Fibroblast of mammary gland (primary cell): ENCODE measurements at places on chromosomes 7 and 10.

- no peak for DNase-seq
Observed at GRCh38 chr10:110433740-110434139, 64.0 kb upstream of the DUSP5 start.

GRCh38 chr10:29925771-29926692 is 133.4 kb downstream of the JCAD start:
- no peak for DNase-seq

DNA sequence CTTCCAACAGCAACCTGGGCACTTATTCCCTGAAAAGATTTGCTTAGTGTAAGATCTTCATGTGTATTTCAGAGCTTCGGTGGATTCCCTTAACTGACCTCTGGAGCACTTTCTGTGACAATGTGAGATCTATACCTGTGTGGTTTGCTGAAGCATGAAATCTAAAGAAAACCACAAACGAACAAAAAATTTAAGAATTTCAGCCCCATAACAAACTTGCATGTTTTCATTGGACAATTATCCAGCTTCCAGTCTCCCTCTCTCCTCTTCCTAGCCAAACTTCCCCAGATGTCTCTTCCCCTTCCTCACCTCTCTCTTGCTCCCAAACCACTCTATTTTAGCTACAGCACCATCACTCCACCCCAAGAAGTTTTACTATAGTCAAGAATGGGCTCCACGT is 279.9 kb upstream of the SORCS1 start:
- DNase-seq, result no peak

DNA sequence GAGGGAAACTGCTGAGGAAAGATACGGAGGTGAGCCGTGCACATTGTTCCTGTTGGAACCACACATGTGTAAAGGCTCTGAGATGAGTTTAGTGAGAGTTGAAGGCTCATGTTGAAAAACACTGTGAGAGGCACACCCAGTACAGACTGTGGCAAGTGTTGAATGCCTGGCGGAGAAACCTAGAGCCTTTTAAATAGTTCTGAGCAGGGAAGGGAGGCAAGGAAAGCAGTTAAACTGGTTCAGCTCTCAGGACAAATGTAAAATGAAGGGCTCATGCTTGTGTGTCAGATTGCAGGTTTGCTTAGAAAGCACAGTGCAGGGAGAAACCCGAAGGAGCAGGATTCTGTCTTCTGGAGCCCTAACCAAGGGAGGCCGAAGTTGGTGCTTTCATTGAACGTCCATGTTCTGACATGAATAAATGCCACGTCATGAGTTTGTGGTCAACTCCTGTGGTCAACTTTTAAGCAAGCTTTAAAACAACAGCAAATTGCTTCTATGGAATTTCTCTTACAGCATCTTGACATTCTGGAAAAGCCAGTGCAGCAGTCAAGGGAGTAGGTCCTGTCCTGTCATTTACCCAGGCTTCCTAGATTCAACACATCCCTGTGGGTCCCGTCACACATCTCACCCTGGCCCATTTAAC is 650.9 kb upstream of the GALNT17 start:
- no peak for DNase-seq

DNA sequence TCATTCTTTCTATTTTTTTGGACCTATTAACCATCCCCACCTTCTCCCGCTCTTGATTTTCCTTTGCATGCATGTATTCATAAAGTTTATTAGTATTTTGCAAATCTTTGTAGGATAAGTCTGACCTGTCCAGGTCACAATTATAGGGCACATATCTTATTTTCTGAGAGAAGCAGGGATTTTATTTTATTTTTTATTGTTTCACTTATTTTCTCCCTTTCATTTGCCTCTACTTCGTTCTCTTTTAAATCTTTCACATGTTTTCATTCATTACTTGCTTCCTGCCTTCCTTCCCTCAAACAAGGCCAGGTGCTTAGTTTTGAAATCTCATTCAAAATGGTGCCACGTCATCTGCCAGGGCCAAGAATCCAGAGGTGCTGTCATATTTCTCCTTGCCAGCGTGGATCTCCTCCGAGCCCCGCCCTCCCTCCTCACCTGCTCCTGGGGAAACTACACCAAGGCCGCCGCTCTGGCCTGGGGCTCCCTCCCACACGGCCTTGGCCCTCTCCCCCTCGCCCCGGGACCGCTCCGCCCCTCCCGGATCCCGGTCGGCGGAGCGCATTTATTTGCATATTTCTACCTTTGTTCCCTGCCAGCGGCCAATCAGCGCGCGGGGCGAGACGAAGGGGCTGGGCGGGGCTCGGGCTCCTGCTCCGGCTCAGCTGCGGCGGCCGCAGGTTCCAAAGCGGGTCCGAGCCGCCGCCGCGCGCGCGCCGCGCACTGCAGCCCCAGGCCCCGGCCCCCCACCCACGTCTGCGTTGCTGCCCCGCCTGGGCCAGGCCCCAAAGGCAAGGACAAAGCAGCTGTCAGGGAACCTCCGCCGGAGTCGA is at the start of gene TSPAN13:
Gene TSPAN13, plus strand, starts transcription at position 654 of the 830 bp plus-strand sequence. CDS start 213 bp downstream, outside the sequence.
- no peak for DNase-seq

GRCh38 chr7:82015751-82016150 is 245.9 kb upstream of the HGF start:
- DNase-seq, result peak; percentile 19

GRCh38 chr10:132510174-132510611 is 27.4 kb upstream of the INPP5A start:
- DNase-seq, result no peak
